Hematopoietic multipotent progenitor cell treated with erythropoietin and hydrocortisone succinate and interleukin-3 and kit ligand, for 17 days (in vitro differentiated cells): ENCODE measurements at places on chromosomes 3 and 15.

DNA sequence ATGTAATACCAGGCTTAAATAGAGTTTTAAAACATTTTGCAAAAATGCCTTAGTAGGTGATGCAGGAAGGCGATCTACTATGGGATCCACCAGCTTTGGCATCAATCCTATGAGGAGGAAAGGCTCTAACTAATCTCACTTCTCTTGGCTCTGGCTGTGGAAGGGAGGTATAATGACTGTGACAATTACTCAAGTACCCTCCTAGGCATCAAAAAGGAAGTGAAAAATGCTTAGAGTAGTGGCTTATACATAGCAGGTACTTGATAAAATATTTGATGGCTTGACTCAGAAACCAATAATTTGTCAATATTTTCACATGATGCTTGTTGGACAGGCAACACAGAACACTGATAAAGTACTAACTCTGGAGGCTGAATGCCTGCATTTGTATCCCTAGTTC is 34.1 kb upstream of the SERPINI2 start:
- no peak for DNase-seq

DNA sequence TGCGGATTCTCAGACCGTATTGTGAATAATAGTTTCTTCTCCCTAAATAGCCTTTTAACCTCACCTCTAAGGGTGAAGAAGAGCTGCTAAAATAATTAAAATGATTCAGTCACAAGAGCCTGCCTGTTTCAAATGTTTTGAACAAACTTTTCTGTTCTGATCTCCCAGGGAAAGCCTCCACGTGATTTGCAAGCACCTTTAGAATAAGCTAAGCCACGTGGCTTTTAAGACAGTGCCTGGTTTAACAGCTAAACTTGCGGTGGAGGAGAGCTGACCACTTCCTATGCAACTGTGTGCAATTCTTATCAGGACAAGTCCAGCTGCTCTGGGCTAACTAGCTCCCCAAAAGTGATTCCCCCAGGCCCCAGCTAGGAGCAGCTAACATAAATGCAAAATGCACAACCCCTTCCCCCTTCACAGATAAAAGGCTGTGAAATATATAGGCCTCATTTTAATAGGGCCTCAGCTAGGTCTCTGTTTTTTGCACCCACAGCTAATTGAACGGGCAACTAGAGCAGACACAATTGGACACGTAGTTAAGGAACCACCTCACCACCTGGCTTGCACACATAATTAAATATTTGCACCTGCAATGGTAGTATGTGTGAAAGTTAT is 401.2 kb upstream of the NR2F2 start:
- no peak for DNase-seq

DNA sequence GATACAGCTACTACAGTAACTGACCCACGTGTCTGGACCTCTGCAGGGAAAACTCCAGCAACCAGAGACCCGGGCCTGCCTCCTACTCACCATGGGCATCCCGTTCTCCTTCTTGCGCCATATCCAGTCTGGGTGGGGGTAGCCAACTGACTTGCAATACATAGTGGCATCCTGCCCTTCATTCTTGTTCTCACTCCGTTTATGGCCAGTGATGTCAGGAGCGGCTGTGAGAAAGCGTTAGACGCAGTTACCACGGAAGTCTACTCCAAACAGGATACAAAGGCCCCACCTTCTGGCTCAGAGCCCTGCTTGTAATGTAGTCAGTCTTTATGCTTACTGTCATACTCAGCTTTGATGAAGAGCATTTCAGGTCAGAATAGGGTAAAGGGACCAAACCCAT is 59.6 kb downstream of the NPTN start:
- DNase-seq: no peak

DNA sequence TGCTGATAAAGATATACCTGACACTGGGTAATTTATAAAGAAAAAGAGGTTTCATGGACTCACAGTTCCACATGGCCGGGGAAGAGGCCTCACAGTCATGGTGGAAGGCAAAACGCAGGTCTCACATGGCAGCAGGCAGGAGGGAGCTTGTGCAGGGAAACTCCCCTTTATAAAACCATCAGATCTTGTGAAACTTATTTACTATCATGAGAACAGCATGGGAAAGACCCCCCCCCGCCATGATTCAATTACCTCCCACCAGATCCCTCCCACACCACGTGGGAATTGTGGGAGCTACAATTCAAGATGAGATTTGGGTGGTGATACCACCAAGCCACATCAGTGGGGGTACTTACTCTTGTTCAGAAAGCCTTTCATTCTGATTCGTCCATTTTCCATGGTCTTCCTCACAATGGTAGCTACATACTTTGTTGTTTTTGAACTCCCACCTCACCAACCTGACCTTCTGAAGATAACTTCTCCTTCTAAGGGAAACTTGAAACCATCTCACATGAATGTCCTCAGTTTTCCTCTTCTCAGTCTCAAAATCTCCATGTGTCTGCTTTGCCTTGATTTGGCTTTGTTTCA is 275.6 kb upstream of the PROK2 start:
- no peak for DNase-seq

- no peak for DNase-seq
These were observed 106.2 kb downstream of the TMCO5A start for GRCh38 chr15:38040615-38041014.

- DNase-seq: no peak
These were observed 77.1 kb upstream of the MLF1 start for GRCh38 chr3:158493931-158494330.

DNA sequence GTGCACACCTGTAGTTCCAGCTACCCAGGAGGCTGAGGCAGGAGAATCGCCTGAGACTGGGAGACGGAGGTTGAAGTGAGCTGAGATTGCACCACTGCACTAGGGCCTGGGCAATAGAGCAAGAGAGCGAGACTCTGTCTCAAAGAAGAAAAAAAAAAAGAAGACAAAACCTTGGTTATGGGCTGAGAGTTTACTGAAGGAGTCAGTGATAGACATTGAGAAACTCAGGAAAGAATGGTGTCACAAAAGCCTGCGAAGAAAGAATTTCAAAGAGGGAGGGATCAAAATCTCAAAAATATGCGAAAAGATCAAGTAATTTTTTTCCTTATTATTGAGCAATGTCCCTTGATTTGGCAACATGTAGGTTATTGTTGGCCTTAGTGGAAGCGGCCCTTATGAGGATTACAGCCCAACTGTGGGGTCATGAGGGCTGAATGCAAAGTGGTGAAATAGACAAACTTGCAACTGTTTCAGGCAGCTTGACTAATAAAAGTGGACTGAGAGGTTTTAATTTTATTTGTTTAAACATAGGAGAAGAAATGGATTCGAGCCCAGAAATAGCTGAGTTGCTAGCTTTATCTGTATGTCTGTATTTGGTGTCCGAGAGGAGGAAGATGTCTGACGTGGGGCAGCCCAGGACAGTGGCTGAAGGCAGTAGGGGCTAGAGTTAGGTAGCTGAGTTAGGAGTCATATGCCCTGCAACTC is 18.8 kb upstream of the CELF6 start:
- DNase-seq: no peak

- DNase-seq: no peak
These were observed 879.2 kb downstream of the ROBO1 start for GRCh38 chr3:78888635-78889034.

- DNase-seq: no peak
These were observed 50.3 kb downstream of the CHSY1 start for GRCh38 chr15:101201411-101202174.

DNA sequence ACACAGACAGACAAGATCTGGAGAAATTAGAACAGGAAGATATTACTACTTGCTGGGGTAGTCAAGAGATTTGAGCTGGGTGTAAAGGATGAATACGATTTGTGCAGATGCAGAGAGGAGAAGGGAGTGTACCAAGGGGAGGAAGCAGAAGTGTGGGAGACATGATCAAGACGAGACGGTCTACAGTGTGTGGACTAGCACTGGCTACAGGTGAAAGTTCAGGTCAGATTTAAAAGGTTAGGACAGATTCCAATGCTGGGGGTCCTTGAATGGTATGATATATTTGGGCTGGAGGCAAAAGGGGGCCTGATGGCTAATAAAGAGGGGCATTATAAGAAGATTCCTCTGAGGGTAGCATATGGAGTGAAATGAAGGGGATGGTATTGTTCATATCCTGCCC is 12.1 kb downstream of the LDHAL6B start:
- no peak for DNase-seq

GRCh38 chr3:89223188-89223587 is 115.8 kb downstream of the EPHA3 start:
- DNase-seq: no peak

DNA sequence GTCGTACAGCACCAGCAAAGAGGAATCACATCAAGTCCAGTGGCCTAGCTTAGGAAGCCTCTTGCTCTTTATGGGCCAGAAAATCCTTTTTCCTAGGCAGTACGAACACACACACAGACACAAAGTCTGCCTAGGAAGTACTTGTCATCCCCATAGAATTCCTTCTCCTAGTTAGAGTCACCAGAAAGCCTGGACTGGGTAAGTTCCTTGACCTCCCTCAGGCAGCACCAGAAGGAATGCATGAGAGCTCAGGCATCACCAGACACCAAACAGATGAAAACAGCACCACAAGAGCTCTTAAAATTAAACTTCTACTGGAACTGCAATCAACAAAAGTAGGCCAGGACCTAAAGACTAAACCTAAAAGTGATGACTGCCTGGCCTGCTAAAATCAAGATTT is 192.9 kb upstream of the CCDC54 start:
- DNase-seq: no peak
